Pulmonary artery endothelial cell (primary cell): ENCODE measurements at places on chromosomes 16 and 17.

GRCh38 chr17:64448665-64449512, at the start of gene MILR1:
TSS of gene MILR1 (plus strand) at chr17:64449115. CDS start at chr17:64449169, 54 bp downstream.
- peak; percentile 71 for DNase-seq

GRCh38 chr17:8623591-8623990, 6.9 kb downstream of the MYH10 start:
- DNase-seq, result no peak

- no peak for DNase-seq
These were observed 2.7 kb upstream of the PIEZO1 start for GRCh38 chr16:88787579-88788314.

GRCh38 chr17:69417545-69418483, 3.3 kb downstream of the MAP2K6 start:
- no peak for DNase-seq

DNA sequence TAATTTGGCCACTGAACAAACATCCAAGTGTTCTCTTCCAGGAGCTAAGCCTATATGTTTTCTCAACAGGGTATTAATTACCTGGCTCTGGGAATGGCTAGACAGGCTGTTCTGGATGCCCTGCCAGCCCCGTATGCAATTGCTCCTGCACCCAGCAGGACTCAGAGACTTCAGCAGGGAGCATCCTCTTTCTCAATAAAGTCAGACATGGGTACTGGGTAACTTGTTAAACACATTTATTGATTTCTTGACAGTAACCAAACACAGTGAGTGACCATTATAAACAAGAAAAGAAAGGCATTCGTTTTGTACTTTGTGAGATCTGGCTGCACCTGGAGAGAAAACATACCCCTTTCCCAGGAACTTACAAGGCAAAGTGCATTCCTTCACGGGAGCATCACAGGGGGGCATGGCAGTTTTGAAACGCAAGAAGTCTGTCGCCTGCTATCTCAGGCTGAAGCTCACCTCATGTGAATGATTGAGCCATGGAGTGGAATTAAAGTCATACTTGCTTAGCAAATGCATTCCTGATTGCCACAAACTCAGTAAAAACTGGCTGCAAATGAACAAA, 369.8 kb downstream of the UTP18 start:
- DNase-seq, result no peak

- no peak for DNase-seq
These were observed 285.1 kb upstream of the CDH11 start for GRCh38 chr16:65406933-65407332.
